HepG2 (cell line): ENCODE measurements at places on chromosomes 5 and 9.

DNA sequence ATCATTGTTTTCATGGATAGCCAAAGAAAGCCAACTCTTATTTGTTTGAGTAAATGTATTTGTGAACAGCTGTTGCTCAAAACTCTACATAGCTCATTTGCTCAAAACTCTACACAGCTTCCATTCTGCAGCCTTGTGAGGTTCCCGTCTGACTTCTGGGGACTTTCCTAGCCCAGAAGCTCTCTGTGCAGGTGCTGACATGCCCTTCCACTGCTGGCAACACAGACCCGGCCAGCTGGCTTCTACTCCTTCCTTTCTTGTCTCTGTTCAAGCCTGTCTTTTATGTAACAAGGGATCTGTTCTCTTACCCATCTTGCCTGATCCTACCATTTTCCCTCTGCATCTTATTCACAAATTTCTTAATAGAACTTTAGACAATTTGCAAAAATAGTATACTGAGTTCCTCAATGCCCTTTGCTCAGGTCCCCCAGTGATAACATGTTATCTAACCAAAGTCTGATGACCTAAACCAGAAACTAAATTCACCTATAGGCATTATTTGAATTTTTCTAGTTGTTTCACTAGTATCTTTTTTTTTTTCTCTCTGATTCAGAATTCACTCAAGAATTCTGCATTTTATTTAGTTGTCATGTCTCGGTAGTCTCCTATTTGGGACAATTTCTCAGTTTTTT, 556.5 kb upstream of the SEMA6A start:
- DNase-seq = no peak

GRCh38 chr9:133127340-133127981, 6.4 kb upstream of the RALGDS start:
- DNase-seq = no peak

- DNase-seq = no peak
Measured at GRCh38 chr5:96329886-96330529, 103.0 kb downstream of the PCSK1 start.

DNA sequence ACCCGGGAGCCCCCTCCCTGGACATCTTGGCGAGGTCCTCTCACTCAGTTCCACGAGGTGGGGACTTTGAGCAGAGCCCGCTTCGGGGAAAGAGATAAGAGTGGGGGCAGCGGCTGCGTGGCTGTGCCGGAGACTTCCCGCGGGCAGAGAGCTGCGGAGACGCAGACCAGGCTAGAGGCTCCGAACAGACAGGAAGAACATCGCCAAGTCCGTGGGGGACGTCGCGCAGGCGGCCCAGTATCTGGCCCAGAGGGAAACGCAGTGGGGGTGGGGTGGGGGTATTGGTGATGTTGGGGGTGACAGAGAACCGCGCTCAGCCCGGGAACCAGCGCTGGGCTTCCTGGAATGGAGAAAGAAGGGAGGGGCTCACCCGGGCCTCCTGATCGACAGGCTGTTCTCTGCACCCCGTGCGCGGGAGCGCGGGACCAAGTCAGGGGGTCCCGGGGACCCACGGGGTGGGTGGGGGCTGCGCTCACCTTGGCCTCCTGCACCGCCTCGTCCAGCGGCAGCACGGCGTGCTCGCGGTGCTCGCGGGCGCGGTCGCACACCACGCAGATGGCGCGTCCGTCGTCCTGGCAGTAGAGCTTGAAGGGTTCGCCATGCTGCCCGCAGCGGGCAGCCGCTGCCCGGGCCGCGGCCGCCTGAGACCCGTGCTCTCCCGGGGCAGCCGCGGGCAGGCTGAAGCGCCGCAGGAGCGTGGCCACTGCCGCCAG, 727 bp downstream of the TRIM7 start:
- DNase-seq = no peak

- DNase-seq = no peak
Measured at GRCh38 chr9:102456562-102456961, 538.6 kb upstream of the CYLC2 start.

GRCh38 chr9:86287013-86287412, 4.7 kb upstream of the ISCA1 start:
- DNase-seq = peak; percentile 55

- DNase-seq = no peak
Measured at GRCh38 chr5:110630350-110630749, 96.1 kb downstream of the TMEM232 start.

DNA sequence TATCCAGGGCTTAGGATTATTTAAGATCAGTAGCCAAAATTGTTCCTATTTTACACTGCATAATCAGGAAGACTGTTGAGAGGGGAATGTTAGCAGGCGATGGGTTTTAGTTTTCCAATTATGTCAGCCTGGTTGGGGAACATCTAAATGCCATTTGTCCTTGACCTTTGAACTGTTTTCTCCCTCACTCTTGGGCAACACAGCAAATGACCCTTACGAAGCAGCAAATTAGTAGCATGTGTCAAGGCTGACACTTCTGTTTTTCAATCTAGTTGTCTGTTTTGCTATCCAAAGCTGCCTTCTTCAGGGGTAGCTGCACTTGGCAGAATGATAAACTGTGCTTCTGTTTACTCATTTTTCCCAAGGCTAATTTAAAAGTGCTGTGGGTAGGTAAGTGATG, 78.0 kb upstream of the AGXT2 start:
- peak; percentile 21 for DNase-seq

- DNase-seq = no peak
Measured at GRCh38 chr9:112809906-112810305, 59.3 kb downstream of the SNX30 start.

- no peak for DNase-seq
Measured at GRCh38 chr5:10726913-10727517, 34.0 kb downstream of the DAP start.

- DNase-seq = no peak
Measured at GRCh38 chr9:95060234-95060633, 257.3 kb downstream of the FANCC start.

DNA sequence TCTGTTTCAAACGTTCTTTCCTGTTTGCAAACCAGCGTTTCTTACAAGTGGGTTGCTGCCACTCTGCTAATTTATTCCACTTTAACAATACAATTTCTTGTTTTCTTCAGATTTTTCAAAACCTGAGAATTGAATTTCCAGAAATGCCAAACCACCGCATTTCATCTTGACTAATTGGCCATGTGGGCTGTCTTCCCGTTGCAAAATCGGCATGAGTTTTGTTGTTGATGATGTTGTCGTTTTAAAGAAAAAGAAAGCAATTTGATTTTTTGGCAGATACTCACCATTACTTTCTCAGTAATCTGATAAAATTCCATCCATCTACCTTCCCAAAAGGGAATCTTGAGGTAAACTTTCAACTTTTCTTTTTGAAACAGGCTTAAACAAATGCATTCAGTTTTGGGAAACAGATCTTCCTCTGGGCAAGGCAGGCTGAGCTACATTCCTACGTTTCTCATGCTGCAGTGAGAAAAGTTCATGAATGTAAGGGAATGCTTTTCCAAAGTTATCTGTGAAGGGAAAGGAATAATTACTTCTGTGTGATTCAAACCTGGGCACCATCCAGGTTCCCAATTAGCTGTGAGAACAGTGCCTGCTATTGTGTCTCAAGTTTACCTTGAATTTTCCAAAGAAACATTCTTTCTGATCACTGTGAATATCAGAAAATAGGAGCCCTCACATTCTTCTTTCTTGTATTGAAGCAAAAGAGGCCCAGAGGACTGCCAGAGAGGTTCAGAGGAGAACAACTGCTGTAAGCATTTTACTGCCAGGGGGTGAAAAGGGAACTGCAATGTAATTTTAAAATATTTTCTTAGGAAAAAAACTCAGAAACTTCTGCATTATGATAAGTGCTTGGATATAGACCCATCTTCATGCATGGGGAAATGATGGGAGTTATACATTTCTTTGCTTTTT, 100.7 kb upstream of the TUT7 start:
- DNase-seq = no peak

DNA sequence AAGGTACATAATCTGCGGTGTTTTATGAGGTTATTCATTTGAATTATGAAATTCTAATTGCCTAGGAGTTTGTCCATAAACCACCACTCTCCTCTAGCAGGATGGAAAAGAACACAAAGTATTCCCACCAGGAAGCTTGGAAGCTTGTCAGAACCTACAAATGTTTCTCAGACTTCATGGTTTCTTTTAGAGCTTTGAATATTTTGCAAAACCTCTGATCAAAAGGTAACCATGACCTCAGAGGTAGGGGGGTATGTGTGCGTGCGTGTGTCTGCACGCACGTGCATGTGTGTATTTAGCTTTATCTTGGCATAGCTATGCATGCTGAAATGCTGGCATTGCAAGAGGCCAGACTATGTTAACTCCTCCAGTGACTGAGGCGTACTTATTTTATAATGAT, 847.0 kb downstream of the TLE1 start:
- no peak for DNase-seq

- DNase-seq = no peak
Measured at GRCh38 chr5:62265648-62266112, 40.3 kb upstream of the KIF2A start.

GRCh38 chr5:62340392-62340791, 34.4 kb downstream of the KIF2A start:
- DNase-seq = peak; percentile 39

- DNase-seq = no peak
Measured at GRCh38 chr5:71943874-71944273, 163.4 kb upstream of the MAP1B start.

- DNase-seq = no peak
Measured at GRCh38 chr9:86516564-86516963, 162.4 kb upstream of the TUT7 start.

GRCh38 chr9:136372561-136373299, 739 bp downstream of the CARD9 start:
- DNase-seq = peak; percentile 74

DNA sequence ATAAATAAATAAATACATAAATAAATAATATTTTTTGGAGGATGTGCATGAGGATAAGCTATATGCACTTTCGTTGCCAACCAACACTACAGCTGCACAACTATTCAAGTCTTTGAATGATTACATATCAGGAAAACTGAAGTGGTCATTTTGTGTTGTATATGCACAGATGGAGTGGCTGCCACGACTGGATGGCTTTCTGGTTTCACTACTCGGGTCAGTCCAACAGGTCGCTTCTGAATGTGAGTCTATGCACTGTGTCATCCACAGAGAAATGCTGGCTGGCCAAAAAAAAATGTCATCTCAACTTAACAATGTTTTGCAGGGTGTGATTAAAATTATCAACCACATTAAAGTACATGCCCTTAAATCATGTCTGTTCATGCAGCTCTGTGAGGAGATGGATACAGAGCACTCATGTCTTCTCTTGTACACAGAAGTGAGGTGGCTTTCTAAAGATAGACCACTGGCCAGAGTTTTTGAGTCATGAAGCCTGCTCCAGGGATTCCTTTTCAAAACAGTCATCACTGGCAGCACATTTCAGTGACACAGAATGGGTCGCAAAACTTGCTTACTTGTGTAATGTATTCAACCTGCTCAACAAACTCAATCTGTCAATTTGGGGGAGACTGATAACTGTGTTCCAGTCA, 589.8 kb upstream of the CYLC2 start:
- no peak for DNase-seq
